ENCODE measurements at places on chromosomes 16 and 17.

DNA sequence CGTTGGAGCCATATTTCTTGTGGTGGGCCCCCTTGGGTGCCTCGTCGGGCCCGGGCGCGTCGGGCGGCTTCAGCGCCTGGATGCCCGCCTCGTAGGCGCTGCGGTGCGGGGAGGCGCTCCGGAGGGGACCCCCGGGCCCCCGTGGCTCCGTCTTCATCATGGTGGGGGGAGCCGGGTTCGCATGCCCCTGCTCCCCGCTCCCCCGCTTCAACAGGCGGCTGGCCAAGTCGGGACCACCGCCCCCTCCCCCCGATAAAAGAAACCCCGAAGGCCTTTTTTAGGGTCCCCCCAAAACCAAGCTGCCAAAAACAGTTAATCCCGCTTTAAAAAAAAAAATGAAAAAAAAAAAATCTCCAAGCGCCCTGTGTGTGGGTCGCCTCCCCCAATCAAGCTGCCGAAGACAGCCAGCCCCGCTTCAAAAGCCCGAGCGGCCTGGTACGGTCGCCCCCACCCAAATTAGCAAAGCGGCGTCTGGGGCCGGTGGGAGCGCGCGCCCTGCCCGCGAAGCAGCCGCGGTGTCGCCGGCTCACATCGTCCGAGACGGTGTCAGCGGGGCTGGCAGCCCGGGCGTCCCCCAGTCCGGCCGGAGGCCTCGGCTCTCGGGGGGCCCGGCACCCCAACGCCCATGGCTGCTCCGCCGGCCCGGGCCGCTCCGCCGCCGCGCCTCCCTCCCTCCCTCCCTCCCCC lies at the start of gene PPP1R9B:
Gene PPP1R9B (minus strand): TSS at position 324 of the 687 bp plus-strand sequence. CDS start 164 bp downstream, at position 160.
- DNase-seq, result no peak

DNA sequence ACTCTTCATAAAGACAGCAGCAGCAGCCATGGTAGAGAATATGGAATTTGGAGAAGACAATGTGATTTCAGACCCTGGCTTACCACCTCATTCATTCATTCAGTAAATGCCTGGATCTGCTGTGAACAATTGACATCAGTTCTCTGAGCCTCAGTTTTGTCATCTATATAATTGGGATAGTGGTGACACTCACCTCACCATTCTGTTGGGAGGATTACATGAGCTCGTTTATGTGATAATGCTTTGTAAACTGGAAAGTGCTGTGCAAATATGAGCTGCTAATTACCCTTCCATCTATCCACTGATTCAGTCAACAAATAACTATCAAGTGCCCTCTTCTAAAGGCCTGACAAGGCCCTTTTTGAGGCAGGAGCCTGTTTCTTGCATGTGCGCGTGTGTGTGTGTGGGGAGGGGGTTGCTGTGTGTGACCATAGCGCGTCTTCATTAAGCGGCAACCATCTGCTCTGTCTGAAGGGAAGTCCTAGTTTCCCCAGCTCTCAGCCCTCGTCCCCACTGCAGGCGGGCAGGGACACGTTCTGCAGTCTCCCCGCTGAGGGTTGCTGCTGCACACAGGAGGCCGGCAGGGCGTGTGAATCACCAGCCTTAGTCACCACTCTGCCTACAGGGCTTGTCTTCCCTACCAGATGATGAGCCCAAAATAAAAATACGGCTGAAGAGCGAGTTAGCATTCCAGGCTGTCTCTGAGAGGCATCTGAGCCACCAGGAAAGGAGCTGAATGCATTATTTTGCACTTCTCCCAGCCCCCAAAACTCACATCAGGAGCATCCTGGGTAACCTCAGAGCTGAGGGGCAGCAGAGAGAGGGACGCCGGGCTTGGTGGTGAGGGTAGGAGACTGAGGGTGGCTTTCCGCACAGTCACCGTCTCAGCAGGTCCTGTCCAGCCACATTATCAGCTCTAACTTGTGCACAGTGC lies 19.9 kb downstream of the ARL4D start:
- no peak for DNase-seq

GRCh38 chr17:77222356-77222755 lies 81.6 kb downstream of the SEC14L1 start:
- DNase-seq, result no peak

DNA sequence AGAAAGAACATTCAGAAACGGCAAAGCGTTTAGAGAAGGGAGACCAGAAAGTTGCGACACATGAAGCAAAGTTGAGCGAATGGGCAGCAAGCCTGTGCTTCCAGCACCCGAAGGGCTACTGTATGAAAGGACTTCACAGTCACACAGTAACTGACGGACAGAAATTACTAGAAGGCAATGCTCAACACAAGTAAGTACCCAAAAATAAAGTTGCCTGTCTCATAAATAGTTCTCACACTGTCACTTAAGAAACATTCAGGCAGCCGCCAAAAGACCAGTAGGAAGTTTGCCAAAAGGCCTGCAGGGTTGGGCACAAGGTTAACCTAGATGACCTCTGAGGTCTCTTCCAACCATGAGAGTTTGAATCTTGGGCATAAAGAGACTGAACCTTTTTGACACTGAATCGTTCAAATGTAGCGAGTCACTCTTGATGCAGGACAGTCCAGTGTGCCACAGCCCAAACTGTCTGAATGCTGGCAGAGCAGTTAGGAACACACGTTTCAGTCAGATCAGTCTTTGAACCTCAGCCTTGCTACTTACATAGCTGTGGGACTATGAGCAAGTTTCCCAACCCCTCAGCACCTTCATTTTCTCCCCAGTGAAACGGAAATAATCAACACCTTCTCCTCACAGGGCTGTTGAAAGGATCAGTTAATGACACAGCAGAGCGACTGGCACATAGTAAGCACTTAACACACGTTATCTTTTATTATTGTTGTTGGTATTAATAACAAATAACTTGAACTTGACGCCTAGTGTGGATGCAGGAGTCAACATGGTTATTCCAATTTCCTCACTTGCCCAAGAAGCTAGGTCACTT lies 10.4 kb downstream of the NCBP3 start:
- DNase-seq, result no peak

DNA sequence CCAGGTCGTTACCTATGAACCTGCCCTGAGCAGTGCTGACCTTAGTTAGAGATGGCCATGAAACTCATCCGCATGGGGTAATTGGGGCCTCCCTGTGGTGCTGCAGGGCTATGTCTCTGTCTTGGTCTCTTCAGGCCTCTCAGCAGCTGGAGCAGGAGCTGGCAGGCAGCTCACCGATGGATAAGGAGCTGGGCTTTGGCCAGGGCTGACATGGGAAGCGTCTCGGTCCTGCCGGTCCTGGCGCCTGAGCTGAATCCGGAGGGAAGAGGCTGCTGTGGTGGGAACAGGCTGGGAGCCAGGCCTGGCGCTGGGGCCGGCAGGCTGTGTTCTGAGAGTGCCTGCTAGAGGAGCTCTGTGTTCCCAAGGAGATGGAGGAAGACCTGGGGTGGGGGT lies 10.1 kb downstream of the IL32 start:
- no peak for DNase-seq
